ENCODE measurements at places on chromosomes 6 and 20.
A peak's percentile ranks its signal among the peaks of the same experiment; 100 is the strongest.

- no peak for DNase-seq
Observed at GRCh38 chr6:30836431-30836866, 47.9 kb upstream of the DDR1 start.

- DNase-seq: peak; percentile 82
Observed at GRCh38 chr20:52965380-52965779, 6.8 kb upstream of the TSHZ2 start.

GRCh38 chr6:125733516-125734300 is 15.7 kb upstream of the HEY2 start:
- no peak for DNase-seq

DNA sequence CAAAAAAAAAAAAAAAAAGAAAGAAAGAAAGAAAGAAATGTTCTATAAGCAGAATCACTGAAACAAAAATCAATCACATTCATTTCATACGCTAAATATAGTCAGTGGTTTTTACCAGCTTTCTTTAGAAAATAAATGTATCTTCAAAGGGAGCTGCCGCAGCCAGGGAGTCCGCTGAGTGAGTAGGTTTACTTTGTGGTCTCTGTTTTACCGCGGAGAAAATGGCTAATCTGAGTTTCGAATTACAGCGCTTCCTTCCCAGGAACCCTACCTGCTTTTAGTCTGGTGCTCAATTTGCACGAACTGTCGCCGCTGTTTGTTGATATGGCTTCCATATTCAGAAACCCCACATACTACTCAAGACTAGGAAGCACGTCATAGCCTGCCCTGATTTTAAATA is 102.4 kb downstream of the TFAP2A start:
- DNase-seq: no peak

DNA sequence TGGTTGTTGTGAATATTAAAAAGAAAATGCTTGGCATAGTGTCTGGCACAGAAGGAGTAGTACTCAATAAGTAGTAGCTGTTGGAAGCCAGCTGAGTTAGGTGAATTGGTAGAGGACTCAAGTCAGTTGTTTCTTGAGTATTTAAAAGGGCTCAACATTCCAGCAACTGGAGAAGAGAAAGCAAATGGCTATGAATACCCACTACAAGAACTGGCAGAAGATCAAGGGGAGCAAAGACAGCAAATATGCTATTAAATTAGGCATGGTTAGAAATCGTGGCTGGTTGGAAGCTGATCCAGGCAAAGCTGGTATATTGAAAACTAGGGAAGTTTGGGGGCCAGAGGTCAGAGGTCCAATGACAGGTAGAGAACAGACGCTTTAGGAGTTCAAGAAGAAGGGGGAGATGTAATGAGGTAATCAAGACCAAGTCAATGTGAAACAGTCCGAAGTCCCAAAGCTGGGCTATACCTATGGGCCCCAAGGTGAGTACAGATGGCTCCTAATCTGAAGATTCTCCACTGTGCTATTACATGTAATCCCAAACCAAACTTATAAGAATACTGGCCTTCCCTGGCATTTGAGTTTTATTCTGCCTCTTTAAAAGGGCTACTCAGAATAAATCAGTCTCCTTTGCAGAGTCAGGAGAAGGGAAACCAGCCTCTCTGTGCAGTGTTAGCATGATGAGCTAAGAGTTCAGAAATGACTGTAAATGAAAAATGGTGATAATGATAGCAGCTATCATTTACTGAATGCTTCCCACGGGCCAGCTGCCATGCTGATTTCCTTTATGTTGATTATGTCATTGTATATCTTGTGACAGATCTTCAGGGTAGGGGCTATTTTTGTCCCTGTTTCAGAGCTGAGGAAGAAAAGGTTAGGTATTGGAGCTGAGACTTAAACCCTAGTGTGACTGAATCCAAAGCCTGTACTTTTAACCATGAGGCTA is 122.3 kb downstream of the ANKS1A start:
- DNase-seq: no peak

Measured in DMS153 (cell line).